ENCODE measurements at places on chromosomes 12 and 14.

DNA sequence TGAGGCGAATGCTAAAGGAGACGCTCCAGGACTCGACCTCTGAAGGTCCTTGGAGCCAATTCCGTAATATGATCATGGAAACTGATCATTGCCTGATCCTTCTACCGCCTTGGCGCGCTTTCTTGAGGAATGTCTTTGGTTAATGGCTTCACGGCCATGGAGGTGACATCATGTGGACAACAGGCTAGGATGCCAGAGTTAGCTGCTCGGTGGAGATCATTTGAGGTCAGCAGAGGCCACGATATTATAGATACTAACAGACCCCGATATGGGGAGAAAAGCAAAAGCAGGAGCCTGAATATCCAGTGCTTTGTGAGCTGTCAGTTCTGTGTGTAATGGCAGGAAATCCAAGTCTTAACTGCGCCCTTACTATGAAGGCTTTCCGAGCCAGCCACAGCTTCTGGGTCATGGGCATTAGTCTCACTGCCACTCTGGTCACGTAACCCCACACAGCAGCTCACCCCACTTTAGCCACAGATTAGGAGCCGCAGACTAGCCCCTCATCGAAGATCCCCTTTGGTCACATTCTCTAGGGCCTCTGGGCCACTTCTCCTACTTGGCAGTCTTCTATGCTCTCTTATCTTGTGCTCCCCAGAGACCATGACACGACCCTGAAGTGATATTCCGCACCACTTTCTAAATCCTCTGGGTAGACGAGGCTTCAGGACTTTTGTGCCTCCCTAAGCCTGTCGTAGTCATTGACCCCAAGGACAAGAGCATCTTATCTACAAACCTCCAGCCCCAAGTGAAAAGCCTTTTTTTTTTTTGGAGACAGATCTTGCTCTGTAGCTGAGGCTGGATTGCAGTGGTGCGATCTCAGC lies 724 bp upstream of the CS start:
- no peak for DNase-seq

DNA sequence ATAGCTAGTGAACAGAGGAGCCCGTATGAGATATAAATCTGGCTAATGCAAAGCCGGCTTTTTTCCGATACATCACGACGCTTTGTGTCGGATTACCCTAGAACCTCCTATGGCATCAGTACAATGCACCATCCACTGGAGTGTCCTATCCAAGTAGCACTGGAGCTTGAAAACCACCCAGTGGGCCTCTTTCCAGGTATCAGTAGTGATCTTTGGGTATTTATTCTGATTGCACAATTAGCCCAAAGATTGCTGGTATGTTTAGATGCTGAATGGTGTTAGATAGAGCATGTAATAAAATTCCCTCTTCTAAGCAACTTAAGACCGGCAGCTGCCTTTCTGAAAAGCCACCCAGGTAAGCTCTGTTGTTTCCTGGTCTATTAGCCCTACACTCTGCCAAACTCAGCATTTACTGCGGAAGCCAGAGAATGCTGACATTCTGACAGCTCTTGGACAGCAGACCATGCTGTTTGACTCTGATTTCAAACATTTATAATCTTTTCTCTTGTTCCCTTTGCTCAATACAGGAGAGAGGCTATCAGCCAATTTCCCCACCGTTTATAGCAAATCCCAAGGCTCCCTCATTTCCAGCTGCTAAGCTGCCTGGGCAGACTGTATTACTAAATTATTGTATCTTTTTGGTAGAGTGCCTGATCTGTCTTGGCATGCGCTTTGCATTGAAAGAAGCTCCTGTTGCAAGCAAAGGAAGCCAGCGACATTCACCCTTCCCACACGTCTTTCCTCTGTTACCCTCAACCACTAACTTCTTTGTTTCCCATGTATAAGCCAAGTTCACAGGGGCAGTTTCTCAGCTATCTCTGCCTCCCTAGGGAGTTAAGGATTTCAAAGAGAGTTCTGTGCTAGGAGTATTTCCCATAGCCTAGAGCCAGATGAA lies 388.3 kb upstream of the GARIN6 start:
- no peak for DNase-seq

- DNase-seq: no peak
These were observed 146.5 kb downstream of the ETV6 start for GRCh38 chr12:11795913-11796459.

- DNase-seq: no peak
These were observed 10.2 kb downstream of the KRT82 start for GRCh38 chr12:52395761-52396434.

- no peak for DNase-seq
These were observed 84.6 kb downstream of the BTG1 start for GRCh38 chr12:92061061-92061460.

- no peak for DNase-seq
These were observed 160.1 kb upstream of the TMPO start for GRCh38 chr12:98355322-98355721.

GRCh38 chr12:49950273-49951251 lies at the start of gene AQP2:
AQP2 (plus strand) TSS chr12:49950737; CDS start chr12:49950831, 94 bp downstream.
- DNase-seq: no peak

GRCh38 chr14:104386151-104386841 lies 193.3 kb upstream of the C14orf180 start:
- no peak for DNase-seq

- no peak for DNase-seq
These were observed 5.3 kb downstream of the OR4N5 start for GRCh38 chr14:20143911-20144310.

DNA sequence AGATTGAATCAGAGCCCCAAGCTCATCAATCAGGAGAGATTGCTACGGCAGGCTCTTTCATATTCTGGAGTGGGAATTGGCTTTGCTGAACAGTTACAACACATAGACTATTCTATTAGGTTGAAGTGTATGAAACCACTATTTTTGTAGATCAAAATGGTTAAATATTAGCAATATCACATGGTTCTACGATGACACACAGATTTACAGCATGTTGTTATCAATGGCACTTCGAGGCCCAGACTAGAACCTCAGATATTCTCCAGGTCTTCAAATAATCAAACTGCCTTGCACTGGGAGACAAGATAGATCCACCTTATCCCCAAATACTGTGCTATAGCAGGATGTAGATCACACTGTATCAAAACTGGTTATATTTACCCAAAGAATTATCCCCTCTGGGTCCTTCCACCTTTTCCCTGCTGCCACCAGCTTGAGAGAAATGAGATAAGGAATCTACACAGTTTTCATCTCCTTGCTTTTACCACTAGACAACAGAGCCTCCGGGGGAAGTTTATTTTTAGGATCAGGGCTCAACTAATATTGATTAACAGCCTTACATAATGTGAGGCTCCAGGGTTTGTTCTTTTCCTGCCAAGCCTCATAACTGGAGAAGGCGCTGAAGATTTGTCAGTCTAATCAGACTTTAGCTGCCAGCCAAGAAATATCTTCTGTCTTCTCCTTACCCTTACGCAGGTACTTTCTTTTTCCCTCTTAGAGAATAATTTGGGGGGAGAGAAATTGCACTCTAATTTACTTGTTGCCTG lies 507.1 kb downstream of the DIO2 start:
- DNase-seq: no peak

DNA sequence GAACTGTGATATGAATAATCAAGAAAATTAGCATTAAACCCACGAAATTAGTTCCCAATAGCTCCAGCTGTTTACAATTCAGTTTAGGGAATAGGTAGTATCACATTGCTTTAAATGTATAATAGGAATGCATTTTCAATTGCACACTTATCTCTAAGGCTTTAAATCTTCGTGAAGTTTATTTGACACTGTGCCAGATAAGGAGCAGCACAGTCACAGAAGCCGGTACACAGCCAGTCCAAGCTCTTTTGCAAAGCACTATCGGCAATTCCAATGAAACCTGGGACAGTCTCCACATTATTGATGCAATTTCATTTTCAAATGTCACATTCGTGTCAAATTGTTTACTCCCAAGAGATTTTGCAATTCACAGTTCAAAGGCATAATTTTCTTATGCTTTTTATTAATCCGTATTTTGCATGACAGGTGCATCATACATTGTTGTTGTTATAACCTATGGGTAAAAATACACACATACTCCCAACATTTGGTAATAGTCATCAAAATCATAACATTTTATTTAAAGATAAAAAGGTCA lies 602.8 kb downstream of the RPS29 start:
- DNase-seq: no peak

DNA sequence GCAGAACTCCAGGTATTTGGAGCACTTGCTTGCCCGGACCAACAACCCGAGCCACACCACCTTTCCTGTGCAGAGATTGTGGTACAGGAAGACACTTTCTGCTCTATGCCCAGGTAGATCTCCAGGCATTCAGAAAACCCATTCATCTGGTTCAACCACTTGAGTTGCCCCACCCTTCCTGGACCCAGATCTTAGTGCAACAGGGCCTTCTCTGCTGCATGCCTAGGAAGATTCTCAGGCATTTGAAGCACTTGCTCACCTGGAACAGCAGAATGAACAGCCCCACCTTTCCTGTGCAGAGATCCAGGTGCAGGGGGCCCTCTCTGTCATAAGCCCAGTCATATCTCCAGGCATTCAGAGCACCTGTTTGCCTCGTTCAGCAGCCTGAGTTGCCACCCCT lies 412.8 kb upstream of the MGAT4C start:
- DNase-seq: no peak

- DNase-seq: no peak
These were observed 382.2 kb downstream of the FUT8 start for GRCh38 chr14:65794674-65795279.

DNA sequence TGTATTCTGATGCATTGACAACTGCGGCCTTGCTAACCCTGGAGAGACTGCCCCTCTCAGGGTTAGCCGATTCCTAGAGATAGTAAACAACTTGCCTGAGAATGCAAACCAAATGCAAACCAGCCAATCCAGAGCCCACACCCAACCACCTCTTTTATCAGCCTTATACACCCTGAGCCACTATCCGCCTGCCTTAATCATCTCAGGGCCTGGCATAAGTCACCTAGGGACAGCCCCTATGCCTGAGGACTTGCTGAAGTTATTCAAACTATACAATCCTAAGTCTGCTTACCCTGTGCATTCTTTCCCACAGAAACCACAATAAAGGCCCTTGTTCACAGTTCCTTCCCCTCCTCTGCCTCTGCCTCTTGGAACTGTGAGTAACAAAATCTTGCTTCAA lies 177.2 kb downstream of the KCNA5 start:
- DNase-seq: peak; percentile 18

DNA sequence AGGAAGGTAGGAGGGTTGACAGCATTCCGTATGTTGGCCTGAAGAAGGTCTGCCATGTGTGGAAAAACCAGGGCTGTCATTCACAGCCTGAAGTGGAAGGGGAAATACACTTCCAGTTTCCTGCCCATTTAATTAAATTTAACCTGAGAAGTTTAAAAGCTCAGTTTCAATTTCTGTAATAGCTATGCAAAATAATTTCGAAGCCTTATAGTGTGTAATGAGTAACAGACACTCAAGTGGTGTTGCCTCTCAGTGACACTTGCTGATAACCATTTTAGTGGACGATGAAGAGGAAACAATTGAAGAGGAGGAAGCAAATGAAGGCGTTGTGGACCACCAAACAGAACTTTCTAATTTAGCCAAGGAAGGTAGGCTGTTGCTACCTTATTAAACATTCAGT lies 44.8 kb downstream of the EP400 start:
- DNase-seq: no peak

GRCh38 chr12:13950502-13950901 lies 30.9 kb downstream of the GRIN2B start:
- no peak for DNase-seq

DNA sequence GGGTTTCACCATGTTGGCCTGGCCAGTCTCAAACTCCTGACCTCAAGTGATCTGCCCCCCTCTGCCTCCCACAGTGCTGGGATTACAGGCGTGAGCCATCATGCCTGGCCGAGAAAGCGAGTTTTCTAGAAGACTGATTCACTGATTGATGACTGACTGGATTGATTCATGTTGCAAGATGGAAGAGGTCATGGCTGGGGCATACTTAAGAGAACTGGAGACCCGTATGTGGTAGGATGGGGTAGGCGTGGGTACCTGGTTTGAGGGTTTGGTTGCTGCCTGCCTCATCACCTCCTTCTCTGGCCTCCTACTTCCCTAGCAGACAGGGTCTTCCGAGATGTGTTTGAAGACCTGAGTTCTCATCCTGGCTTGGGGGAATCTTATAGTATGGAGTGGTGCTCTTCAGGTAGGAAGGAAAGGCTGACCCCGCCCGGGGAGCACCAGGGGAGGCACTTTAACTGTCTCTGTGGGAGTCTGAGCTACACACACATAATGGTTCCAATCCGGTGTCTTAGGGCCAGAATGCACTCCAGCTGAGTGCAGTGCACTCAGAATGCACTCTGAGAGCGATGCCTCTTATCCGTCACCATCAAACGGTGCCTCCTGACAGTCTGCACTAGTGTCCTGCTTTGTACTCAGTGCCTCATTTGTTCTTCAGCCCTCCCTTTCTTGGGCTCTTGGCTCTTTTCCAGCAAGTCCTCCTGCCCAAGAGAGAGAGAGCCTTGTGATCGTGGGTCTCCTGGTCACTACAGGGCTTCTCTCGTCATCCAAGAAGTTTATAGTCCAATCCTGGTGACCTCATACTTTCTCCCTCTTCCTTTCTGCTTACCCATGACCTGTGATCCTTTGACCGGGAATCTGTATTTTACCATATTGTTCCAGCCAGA lies 19.7 kb downstream of the PLEKHG3 start:
- no peak for DNase-seq

DNA sequence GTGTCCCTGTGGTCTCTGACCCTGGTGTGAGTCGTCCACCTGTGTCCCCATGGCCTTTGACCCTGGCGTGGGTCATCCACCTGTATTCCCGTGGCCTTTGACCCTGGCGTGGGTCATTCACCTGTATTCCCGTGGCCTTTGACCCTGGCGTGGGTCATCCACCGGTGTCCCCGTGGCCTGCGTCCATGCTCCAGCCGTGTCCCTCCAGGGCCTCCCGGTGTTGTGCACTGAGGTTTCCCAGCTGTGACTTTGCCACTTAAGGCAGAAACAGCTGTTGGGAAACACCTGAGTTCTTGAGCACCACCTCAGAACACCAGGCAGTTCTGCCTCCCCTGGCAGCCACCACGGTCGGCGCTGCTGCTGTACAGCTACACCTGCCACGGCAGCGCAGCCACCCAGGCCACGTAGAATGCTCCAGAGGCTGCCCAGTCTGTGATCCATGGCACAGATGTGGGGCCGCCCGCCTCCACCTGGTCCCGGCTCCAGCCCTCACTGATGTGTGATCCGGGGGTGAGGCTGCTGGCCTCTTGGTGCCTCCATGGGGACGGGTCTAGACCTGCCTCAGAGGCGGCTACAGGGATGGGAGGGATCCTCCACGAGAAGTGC lies 69.1 kb upstream of the GALNT9 start:
- DNase-seq: no peak
